ENCODE measurements at places on chromosomes 6 and 20. TPM values are rescaled to one million over a fixed set of nuclear protein-coding genes. Genes with fewer than 3 reads are reported as not detected.

GRCh38 chr6:30862156-30862875, 22.0 kb upstream of the DDR1 start:
- DNase-seq, result no peak

DNA sequence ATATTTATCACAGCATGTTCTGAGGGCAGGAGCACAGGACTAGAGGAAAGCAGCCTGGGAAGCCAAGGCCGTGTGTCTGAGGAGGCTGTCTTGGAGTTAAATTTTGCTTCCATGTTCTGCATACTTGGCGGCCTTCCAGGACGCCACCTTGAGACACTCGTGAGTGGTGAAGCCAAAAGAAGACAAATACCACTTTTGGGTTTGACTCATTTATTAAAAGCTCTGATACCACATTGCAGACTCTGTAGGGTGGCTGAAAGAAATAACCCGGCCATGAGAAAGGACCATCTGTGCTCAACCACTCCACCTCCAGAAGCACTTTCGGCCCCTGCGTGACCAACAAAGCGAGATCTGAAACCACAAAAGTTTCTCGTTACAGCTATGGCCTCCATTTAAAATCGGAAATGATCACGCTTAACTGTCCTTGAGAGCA, 120.0 kb downstream of the TMEM242 start:
- no peak for DNase-seq

HLA-DOA gene
- total RNA-seq, result 2.1 TPM

- no peak for DNase-seq
Observed at GRCh38 chr6:3749067-3749841, 2.3 kb downstream of the PXDC1 start.

GRCh38 chr20:5033566-5033965, 32.3 kb upstream of the SLC23A2 start:
- no peak for DNase-seq

GRCh38 chr6:169839898-169840631, 88.6 kb downstream of the ERMARD start:
- peak; percentile 57 for DNase-seq

TFAP2A gene
- 0.28 TPM for total RNA-seq

GRCh38 chr6:1580109-1580508, 29.6 kb upstream of the FOXC1 start:
- DNase-seq, result no peak

ROS1 gene
- total RNA-seq, result not detected

SLC26A8 gene
- not detected for total RNA-seq

AKAP7 gene
- 22.8 TPM for total RNA-seq

ULBP2 gene
- total RNA-seq, result not detected

DNA sequence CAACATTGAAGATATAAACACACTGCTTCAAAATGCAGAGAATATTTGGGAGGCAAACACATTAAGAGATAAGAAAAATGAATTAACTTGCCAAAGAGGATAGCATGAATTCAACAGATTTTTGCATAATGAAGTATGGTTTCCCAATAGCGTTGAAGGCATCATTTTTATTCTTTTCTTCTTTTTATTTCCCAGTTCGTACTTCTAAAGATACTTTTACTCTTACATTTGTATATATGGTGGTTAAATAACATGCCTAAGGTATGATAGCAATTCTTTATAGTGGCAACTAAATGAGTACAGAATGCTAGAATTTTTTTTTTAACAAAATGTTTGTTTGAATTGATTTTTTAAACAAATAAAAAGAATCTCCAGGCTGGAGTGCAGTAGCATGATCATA, 473.4 kb upstream of the MARCKS start:
- no peak for DNase-seq

DNA sequence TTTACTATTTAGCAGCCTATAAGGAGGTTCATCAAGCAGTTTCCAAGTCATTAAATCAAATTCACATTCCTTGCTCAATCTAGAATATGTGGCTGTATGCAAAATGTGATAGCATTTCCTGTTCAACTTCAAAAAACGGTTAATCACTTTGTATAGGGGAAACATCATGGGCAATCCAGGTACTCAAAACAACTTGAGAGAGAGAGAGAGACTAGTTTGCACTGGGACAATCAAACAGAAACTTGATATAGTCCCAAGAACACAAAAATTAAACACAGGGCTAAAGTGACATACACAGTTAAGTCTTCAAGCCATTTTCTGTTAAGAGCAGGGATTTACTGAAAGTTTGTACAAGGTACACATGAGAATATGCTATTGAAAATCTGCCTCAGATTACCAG, 7.4 kb downstream of the CPNE1 start:
- DNase-seq, result no peak

- DNase-seq, result no peak
Observed at GRCh38 chr20:42576167-42576566, 613.5 kb downstream of the PTPRT start.

RXRB gene
- total RNA-seq, result 27.8 TPM

DNA sequence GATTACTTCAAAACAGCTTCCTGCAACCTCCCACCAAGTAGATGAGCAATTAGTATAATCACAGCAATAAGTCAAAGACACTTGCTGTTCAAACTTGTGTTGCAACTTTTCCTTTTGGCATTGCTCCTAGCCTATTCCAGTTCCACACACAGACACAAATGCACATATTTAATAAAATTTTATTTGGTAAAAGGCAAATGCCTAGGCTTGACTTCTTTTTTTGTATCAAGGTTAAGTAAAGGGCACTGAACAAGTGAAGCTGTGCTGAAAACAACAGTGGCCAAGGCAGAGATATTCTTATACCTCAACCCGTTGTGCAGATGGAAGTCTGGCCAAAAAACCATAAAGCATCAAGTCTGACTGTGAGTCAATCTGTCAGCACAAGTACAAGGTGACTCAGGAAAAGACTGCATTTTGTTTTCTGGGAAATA, 708.4 kb upstream of the CITED2 start:
- DNase-seq, result no peak

HNF4A gene
- 0.27 TPM for total RNA-seq

MOXD1 gene
- 20.8 TPM for total RNA-seq

RFX6 gene
- not detected for total RNA-seq

GRCh38 chr6:75273009-75273408, 11.6 kb downstream of the TMEM30A start:
- no peak for DNase-seq

HMGCLL1 gene
- total RNA-seq, result 1.2 TPM

DNA sequence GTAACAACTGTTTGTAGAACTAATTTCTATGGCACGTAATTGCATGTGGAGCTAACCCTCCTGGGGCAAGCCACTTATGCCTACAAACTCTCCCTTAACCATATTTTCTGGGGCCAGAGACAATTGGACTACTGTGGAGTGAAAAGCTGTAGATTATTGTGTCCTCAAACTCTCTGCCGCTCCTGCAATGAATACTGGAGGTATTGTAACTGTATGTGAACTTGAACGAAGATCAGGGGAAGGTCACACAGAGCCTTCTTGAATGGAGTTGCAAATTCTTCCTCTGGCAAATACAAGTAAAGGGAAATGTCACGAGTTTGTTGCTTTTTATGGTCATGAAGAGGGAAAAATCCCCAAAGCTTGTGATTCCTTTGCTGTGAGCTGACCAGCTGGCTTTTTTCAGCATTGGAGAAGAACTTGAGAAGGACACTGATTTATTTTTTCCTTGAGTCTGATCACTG, 18.2 kb downstream of the AKAP12 start:
- no peak for DNase-seq

TREML2 gene
- total RNA-seq, result not detected

C6orf52 gene
- not detected for total RNA-seq

SYCP2 gene
- total RNA-seq, result 7.8 TPM

DZANK1 gene
- 2.9 TPM for total RNA-seq

- no peak for DNase-seq
Observed at GRCh38 chr20:31587545-31588389, 17.3 kb upstream of the ID1 start.

- DNase-seq, result no peak
Observed at GRCh38 chr6:71900642-71901041, 14.3 kb downstream of the RIMS1 start.

- no peak for DNase-seq
Observed at GRCh38 chr6:41255638-41256246, 27.6 kb downstream of the TREML4 start.
